ENCODE measurements at places on chromosomes 11 and 22.

DNA sequence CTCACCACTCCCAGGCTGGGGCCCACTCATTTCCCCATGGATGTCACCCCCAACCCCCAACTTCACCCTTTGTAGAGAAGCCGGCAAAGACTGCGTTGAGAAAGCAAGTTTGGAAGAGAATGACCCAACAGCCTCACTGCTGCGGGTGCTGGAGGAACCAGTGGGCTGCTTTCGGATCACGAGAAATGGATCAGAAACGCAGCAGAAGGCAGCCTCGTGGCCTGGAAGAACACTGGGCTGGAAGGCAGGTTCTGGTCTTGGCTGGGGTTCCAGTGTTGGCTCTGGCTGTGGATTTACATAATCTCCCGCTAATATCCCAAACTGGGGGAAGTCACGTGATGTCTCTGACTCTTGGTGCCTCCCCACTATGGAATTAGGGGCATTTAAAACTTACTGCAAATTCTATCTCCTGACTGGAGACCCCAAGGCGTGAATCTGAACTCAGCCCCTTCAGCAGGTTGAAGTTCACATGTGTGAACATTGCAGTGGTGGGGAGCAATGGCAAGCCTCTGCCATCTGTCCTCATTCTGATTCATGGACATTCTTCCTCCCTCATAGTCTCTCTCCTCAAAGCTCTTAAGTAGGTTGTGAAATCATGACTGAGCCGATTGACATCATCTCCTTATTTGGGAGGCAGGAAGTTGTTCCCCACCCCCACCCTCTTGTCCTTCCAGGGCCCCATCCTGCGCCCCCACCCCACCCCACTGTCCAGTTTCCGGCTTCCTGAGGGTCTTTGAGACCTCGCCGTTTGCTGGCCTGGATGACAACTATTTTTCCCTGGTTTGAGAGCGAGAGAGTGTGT lies 37.0 kb upstream of the TIMP3 start:
- no peak for DNase-seq

DNA sequence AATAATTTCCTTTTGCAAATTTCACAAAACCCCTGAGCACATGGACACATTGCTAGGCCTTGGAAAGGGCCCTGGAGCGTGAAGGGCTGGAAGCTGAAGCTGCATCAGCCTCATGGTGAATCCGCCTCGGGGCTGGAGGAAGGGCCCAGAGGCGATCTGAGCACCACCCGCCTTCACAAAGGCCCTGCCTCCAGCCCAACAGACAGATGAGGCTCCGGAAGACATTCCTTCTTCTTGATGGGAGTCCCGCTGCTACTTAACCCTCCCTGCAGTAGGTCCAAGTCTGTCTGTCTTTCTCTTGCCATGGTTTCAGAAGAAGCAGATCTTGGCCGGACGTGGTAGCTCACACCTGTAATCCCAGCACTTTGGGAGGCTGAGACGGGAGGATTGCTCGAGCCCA lies 16.5 kb downstream of the ARRB1 start:
- DNase-seq, result no peak

DNA sequence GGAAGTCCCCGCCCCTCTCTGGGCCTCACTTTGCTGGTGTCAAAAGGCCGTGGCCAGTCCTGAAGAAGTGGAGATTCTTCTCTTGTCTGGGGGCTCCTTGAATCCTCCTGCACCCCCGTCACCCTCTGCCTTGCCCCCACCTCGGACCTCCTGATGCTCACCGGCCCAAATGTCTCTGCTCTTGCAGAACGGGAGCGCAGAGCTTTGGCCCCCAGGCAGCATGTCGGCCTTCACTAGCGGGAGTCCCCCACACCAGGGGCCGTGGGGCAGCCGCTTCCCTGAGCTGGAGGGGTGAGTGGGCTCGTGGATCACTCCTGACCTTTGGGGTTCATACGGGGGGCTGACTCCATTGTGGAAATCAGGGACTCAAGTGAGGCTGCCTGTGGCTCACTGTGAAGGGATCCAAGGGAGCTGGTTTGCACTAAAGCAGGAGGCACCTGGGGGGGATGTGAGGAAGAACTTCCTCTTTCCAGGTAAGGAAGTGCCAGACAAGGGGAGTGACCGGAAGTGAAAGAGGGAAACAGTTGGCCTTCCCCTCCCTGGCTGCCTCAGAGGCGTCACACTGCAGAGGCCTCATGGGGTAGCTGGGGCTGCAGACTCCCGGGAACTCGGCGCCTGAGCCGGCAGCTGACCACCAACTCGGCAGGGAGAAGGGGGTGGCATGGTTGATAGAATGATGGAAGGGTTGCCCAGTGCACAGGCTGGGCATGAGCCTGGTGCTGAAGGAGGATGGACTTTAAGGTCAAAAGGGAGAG lies 23.1 kb downstream of the CSF2RB start:
- DNase-seq, result no peak

GRCh38 chr11:326842-327580 lies 6.4 kb upstream of the IFITM3 start:
- DNase-seq, result peak; percentile 83

DNA sequence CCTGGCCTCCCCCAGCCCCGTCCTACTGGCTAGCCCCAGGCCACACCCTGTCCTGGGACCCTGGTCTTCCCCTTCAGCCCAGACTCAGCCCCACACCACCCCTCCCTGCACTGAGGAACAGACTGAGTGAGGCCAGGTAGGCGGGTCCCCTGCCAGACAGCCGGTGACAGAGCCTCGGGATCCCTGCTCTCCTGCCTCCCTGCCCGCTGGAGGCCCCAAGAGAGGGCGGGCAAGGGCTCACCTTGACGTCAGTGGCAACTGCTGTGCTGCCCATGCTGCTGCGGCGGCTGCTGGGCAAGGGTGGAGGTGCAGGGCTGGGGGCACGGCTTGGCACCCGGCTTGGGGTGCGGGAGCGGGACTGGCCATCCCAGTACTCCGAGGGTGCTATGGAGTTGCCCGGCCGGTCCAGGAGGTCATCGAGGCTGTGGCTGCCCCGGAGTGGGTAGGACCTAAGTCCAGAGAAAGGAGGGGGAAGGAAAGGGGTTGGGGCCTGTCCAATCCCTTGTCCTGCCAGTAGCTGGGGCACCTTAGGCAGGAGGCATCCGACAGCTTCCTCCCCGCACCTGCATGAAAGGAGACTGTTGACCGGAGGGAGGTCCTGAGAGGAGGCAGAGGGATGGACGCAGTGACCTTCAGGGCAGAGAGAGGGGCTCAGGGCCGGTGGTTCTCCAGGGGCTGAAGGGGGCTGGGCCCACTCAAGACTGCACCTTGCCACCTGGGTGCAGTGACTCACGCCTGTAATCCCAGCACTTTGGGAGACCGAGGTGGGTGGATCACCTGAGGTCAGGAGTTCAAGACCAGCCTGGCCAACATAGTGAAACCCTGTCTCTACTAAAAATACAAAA lies 2.2 kb upstream of the SLC16A8 start:
- no peak for DNase-seq

DNA sequence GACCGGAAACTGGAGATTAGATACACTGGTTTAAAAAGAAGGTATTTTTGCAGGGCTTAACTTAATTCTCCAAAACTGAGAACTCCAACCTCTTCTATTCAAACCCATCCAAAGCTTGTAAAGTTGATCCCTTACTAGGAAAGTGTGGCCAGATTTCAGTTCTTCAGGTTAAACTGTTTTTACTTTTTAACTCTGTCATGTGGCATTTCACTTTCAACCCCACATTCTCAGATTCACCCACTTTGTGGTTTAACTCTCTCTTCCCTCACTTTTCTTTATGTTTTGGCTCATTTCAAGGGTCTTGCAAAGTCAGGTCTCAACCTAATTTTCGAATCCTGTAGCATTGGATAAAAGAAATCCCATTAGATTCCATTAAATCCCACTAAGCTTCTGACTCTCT lies 75.4 kb downstream of the MPPED2 start:
- DNase-seq, result no peak

GRCh38 chr11:91872243-91872642 lies 352.4 kb upstream of the FAT3 start:
- DNase-seq, result no peak

- no peak for DNase-seq
Observed at GRCh38 chr22:37636186-37636948, 3.1 kb upstream of the SH3BP1 start.

DNA sequence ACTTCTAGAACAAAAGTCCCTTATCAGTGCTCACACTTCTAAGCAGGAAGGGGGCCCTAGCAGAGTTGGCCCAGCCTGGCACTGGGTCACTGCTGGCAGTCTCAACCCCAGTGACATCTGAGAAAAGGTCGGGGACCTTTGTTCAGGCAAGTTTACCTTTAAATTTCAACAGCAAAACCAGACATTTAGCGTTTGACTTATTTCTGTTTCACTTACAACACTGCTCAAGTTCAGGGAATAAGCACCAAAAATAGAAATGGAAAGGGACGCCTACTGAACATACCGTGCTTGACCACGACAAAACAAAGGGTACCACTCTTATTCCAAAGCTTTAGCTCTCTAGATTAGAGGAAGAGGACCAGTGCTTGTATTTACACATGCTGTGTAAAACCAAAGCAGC lies 26.2 kb downstream of the PITPNB start:
- DNase-seq, result no peak

DNA sequence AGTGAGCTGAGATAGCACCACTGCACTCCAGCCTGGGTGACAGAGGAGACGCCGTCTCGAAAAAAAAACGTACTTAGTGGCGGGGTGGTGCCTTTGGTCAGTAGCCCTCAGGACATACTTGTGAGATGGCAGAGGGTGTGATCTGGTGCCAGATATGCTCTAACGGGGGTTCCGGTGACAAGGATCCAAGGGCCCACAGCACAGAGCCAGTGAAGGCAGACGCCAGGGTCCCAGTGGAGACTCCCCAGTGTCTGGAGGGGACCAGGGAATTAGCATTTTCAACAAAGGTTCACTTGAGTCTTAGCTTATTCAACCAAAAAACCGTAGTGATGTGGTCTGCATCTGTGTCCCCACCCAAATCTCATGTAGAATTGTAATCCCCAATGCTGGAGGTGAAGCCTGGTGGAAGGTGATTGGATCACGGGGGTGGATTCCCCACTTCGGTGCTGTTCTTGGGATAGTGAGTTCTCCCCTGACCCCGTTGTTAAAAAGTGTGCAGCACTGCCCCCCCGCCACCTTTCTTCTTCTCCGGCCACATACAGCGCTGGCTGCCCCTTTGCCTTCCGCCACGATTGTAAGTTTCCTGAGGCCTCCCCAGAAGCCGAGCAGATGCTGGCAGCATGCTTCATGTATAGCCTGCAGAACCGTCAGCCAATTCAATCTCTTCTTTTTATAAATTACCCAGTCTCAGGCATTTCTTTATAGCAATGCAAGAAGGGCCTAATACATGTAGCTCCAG lies 26.6 kb upstream of the OSBPL5 start:
- DNase-seq, result no peak

GRCh38 chr11:74072721-74073120 lies 63.8 kb upstream of the UCP3 start:
- no peak for DNase-seq

GRCh38 chr22:24585927-24586546 lies 6.8 kb downstream of the LRRC75B start:
- DNase-seq, result no peak

DNA sequence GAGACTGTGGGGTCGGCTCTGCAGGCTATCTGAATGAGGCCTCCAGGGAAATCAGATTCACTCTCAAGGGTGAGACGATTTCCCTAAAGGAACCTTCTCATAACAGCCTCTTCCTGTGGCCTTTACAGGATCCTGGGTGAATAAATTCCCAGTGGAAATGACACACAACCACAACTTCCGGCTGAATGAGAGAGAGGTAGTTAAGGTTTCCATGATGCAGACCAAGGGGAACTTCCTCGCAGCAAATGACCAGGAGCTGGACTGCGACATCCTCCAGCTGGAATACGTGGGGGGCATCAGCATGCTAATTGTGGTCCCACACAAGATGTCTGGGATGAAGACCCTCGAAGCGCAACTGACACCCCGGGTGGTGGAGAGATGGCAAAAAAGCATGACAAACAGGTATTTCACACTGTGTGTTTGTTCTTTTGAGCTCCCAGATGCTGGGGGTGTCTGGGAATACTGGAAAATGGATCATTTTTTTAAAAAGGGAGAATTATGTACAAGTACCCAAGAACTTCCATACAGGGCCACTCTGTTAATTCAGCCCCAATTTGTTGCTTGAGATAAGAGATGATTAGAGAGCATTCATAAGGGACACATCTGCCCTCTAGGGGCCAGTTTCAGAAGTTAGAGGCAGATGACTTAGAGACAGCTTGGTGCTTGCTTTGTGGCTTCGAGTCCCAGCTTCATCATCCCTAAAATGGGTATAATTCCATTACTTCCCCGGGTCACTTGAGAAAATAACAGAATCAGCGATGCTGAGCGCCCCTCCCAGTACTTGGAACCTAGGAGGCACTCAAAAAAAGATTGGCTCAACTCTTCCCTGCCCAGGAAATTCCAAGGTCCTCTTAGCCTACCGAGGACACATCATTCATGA lies 10.2 kb downstream of the SERPIND1 start:
- DNase-seq, result peak; percentile 78

GRCh38 chr22:44279069-44279360 lies 33.7 kb downstream of the SHISAL1 start:
- no peak for DNase-seq

DNA sequence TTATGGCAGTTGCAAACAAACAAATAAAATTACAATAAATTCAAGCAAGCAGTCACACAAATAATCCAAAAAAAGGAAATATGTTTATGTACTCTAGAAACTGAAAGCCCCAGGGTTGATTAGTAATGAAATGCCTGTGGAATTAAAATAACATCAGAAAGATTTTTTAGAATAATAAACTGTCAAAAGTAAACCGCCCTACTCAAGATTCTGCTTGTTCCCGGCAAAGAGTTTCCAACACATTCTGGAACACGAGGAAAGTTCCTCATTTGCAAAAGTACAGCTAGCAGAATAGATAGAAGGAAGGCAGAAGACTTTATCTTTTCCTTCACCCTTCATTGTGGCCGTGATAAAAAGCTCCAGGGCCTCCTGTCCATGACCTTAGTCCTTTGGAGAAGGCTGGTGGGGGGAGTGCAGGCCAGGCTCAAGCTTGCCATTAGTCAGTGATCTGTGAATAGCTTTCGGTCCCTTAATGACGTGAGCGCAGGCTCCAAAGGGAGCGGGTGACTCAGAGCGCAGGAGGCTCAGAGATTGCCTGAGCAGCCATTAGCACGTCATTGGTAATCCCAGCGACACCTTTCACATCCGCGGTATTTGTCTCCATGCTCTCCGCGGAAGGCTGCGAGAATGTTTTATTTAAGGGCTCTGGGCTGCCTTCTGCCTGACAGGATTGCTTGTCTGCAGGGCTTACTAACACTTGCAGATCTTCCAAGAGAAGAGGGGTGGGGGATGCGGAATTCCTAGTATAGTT lies 458.3 kb downstream of the METTL15 start:
- DNase-seq, result no peak
